ENCODE measurements at places on chromosomes 4 and X.

DNA sequence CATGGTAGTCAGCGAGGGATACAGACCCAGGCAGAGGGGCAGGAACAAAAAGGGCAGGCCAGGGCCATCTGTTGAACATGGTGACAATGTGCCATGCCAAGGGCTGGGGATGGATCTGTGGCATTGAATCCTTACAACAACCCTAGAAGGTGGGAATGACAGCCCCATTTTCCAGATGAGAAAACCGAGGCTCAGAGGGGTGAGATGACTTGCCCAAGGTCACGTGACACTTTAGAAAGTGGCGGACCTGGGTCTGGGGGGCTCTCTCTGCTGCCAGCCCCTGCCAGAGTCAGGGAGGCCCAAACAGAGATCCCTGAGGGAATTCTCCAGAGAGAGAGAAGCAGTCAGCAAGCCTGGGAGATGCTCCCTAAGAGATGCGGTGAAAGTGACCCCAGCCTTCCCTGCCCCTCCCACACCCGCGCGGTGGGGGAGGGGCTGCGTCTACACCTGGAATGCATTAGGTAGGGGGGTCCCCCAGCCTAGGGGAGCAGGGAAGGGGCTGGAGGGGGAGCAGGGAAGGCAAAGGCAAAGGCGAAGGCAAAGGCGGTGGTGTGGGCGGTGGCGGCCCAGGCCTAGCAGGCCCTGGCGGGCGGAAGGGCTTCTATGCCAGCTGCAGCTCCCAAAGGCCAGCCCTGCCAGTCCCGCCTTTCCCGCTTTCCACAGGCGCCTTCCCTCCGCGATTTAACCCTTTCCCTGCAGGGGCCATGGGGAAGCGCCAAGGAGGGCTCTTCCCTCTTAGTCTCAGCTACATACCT is 13.0 kb downstream of the FGD1 start:
- DNase-seq, result no peak

DNA sequence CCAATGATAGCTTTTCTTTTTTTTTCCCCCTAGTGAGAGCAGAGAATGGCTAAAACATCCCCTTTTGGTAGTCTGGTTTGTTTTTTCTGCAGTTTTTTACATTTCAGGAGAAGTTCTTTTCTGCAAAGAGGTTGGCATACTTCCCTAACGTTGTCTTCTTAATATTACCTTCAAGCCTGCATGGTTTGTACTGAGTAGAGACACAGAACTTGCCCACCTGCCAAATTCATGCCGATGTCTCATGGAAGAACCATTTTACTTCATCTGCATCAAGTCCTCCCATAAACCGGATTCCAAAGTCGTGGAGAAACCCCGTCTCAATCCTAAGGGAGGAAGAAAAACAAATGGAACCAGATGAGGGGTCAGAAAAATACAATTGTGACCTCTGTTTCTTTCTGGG is 89.7 kb downstream of the SHOX start:
- no peak for DNase-seq

GRCh38 chrX:132413459-132413858 is 75.4 kb downstream of the MBNL3 start:
- no peak for DNase-seq

GRCh38 chrX:24498975-24499374 is 33.9 kb downstream of the PDK3 start:
- DNase-seq, result no peak

DNA sequence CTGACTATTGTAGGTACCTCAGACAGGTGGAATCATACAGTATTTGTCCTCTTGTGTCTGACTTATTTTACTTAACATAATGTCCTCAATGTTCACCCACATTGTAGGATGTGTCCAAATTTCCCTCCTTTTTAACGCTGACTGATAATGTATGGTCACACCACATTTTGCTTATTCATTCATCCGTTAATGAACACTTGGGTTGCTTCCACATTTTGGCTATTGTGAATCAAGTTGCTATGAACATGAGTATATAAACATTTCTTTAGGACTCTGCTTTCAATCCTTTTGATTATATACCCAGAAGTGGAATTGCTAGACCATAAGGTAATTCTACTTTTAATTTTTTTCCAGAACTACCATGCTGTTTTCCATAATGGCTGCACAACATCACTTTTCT is 87.0 kb upstream of the NDP start:
- no peak for DNase-seq

GRCh38 chr4:97216046-97216445 is 927.2 kb downstream of the STPG2 start:
- DNase-seq, result no peak

DNA sequence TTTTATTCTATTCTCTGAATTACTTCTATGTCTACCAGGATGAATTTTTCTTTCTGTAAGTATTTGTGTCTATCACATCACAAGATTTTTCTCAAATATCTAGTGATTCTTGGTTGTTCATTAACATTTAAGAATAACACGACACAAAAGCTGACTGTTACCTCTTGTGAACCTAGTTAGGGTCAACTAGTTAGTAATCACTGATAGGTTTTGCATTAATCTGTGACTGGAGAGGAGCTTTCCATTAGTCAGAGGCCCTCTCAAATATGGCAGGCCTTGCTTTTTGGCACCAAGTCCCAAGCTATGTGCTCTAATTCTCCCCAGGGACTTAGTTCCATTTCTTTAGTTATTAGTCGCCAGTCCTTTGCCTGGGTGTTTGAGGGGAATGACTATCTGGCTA is 259.2 kb downstream of the CFAP299 start:
- DNase-seq, result no peak

GRCh38 chr4:75229806-75230570 is 284.2 kb downstream of the RCHY1 start:
- DNase-seq, result no peak

DNA sequence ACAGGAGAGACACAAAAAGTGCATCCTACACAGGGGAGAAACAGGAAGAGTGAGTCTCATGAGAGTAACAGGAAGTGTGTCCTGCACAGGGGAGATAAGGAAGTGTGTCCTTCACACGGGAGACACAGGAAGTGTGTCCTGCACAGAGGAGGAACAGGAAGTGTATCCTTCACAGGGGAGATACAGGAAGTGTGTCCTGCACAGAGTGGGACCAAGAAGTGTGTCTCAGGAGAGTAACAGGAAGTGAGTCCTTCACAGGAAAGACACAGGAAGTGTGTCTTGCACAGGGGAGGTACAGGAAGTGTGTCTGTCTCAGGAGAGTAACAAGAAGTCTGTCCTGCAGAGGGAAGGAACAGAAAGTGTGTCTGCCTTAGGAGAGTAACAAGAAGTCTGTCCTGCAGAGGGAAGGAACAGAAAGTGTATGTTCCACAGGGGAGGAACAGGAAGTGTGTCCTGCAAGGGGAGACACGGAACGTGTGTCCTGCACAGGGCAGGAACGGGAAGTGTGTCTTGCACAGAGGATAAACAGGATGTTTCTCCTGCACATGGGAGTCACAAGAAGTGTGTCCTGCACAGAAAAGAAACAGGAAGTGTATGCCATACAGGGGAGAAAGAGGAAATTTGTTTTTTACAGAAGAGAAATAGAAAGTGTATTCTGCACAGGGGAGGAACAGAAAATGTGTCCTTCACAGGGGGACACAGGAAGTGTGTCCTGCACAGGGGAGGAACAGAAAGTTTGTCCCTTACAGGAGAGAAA is 102.0 kb downstream of the ARSF start:
- no peak for DNase-seq

GRCh38 chr4:48258845-48259397 is 10.7 kb downstream of the TEC start:
- no peak for DNase-seq

- DNase-seq, result no peak
Measured at GRCh38 chr4:61203436-61203790, 3.3 kb downstream of the ADGRL3 start.

DNA sequence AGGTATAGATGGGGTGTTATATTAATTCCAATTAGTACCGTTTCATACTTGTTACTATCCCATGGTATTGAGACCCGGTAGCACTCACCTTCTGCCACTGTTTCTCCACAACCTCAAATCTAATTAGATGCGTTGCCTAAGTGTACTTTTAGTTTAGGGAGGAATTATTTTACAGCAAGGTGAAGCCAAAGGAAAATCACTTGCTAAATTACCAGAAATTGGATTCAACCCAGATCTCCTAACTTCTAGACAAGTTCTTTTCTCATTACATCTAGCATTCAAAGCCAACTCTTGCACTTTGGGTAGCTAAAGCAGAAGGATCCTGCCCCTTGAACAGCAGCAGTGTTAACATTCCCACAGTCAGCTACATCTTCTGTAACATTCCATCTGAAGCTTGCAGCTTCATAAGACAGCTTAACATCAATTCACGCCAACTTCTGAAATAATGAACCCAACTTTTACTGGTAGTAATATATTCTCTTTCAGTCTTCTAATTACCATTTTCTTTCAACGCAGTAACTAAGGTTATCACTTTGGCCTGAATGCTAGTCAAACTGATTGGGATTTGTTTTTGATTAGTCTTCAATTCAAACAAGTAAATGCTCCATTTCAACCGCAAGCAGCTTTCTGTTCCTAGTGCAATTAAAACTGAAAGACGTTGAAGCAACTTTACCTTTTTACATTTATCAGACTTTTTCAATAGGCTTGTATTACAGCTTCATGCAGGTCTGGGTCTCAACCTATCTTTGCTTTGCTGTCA is 934 bp upstream of the SEC31A start:
- DNase-seq, result no peak

GRCh38 chr4:173057901-173058300 is 110.7 kb upstream of the GALNT7 start:
- no peak for DNase-seq

- no peak for DNase-seq
Measured at GRCh38 chr4:121541696-121542095, 155.1 kb downstream of the ANXA5 start.

GRCh38 chr4:119315036-119315435 is 6.9 kb downstream of the FABP2 start:
- DNase-seq, result no peak

- no peak for DNase-seq
Measured at GRCh38 chrX:140507223-140507981, 2.5 kb upstream of the SOX3 start.

- DNase-seq, result no peak
Measured at GRCh38 chrX:145563159-145563558, 254.5 kb upstream of the SLITRK2 start.

DNA sequence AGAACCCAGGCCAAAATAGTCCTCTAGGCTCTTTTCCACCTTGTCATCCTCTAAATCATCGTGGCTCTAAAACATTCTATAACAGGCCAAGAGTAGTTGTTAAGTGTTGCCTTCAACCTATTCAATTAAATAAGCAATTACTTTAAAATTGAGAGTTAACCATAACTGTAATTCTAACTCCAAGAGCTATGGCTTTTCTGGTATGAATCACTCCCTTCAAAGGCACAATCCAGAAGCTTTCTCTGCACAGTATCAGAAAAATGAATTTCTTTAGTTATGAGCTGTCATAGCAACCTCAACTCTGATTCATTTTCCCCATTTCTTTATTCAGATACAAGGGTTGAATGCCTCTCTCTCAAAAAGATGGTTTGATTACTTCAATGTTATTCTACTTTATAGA is 21.7 kb downstream of the INPP4B start:
- no peak for DNase-seq

DNA sequence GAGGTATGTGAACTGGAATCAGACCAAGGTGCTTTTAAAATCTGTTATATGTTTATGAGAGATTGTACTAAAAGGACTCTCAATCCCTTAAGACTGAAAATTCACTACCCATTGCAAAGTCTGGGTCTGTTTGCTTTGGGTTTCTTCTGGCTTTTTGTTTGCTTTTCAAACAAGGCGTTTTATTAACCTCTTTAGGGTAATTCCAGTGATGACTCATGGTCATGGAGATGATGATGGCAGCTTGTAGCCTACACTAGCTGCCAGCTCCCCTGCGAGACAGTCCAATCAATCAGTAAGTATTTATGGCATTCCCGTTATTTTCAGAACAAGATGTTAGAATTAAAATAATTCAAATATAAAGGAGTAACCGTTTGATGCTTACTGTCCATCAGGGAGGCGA is 643.8 kb upstream of the FTHL17 start:
- no peak for DNase-seq

DNA sequence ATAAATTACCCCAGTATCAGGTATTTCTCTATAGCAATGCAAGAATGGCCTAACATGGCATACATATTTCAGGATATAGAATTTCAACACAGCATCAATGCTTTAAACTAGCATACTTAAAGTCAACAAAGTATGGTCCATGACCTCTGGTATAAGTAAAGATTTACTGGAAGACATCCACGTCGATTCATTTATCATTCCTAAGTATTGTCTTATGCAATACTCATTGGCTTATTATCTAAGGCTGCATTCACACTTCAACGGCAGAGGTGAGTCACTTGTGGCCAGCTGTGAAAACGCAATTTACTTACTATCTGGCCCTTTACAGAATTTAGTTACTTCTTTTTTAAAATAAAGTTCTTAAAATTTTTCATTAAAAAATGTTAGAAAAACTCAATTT is 42.6 kb downstream of the ADGRA3 start:
- DNase-seq, result no peak

DNA sequence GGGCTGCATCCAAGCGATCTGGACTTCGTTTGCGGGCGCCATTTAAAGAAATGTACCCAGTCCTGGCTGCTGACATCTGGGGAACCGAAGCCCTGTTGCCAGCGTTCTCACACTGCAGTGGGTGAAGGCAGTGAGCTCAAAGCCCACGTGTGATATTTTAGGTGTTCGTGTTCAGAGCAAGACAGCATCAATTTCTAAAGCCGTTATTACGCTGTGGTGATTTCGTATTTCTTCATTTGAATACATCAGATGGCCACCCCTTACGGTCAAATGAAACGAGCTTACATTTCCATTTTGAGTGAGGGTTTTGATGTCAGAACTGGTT is 376 bp upstream of the C4orf36 start:
- no peak for DNase-seq

- no peak for DNase-seq
Measured at GRCh38 chrX:71081330-71082123, 13.4 kb upstream of the SNX12 start.

DNA sequence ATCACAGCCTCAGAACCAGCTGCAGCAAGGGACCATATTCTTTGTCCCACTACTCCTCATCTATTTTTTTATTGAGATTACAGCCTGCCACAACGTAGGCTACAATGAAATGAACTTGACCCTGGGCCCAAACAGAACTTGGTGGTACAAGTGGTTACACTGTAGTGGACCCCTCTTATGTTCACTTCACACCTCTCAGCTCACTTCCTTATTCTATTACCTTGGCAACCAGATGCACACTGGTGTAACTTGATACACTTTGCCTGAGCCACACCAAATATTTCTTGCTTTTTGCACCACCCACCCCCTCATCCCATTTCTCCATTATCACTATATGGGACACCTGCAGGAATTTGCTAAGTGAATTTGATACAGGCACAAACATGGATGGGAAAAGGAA is 105.8 kb downstream of the CXCL13 start:
- DNase-seq, result no peak
